ENCODE measurements at places on chromosomes 6 and 20.

DNA sequence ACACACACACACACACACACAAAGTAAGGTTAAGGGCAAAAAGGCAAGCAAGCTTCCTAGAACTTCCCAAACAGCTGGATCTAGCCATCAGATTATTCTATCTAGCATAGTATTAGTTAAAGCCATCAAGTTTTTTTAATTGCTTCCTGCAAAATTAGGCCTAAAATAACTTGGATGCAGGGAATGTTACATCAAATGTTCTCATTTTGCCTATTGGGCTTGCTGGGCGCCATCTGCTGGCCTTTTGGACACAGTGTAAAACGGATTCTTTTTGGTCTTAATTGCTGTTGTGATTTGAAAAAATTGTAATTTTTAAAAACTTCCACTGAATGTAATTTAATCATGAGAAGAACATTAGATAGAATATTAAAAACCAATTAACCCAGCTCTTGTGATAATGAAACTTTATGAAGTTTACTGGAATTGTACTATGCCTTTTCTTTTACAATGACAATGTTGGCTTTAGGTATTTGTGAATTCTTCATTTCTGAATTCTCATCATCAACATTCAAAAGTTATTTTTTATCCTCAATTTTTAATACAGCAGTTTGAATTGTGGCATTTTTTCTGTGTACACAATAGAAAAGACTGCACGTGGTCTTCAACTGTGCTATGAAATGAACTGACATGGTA lies 6.8 kb downstream of the MKKS start:
- no peak for DNase-seq

DNA sequence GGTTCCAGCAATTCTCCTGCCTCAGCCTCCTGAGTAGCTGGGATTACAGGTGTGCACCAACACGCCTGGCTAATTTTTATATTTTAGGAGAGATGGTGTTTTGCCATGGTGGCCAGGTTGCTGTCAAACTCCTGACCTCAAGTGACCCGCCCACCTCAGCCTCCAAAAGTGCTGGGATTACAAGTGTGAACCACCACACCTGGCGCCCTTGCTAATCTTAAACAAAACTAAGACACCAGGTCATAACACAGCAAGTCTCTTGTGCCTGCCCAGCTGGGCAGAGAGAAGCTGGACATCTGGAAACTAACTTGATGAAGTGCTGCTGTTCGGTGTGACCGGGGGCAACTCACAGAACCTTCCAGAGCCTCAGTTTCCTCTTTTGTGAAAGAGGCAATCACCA lies 68.0 kb downstream of the PPP1R3G start:
- DNase-seq, result no peak

DNA sequence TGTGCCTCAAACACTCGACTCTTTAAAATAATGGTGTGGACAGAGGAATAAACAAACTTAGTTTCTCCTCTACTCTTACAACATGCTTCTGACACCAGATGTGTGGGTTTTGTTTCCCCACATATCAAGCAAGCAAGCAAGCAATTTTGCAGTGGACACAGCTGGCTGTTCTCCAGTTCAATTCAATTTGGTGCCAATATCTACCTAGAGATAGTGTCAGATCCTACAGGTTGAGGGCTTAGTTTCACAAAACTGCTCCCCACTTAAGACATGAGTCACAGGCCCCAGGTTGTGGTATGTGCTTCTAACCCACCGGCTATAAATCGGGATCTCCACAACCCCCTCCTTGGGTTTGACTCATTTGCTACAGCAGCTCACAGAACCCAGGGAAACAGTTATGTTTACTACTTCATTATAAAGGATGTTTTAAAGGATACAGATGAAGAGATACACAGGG lies 131.4 kb upstream of the TRAF3IP2 start:
- no peak for DNase-seq

DNA sequence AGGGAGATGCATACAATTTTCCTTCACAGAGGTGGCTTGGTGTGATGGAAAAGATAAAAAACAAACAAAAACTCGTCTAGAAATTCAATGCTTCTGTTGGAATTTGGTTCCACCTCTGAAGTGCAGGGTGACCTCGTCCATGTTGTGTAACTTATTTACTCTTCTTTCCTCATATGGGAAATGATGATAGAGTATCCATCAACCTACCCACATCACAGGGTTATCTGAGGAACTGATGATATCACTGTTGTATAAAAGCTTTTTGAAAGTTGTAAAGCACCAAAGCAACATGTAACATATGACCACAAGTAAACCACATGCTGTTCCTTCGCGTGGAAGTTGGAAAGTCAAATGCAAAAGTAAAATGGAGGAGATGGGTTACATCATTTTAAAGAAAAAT lies 212.0 kb upstream of the SGK1 start:
- no peak for DNase-seq

All from cortex of kidney (tissue), 1 donor.